ENCODE measurements at places on chromosomes 6 and 20.

GRCh38 chr6:89992818-89993217, 98.5 kb downstream of the GJA10 start:
- DNase-seq: no peak

- DNase-seq: no peak
Measured at GRCh38 chr6:96450082-96450769, 71.4 kb upstream of the UFL1 start.

DNA sequence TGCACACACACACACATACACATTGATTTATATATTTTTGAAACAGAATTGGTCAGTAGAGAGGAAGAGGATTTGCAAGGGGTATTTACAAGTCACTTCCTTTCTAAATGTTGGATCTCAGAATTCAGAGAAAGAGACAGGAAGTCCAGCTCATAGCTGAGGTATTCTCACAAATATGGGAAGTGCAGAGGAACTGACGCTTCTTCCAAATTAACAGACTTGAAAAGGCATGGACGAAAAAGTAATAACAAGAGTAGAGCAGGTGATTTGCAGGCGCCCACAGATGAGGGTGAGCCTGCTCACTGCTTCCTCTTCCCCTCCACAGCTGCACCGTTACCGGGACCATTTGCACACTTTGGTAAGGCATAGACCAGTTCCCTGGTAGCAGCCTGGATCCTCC, 246.4 kb downstream of the PHACTR1 start:
- DNase-seq: no peak

- no peak for DNase-seq
Measured at GRCh38 chr6:29171736-29172135, 1.0 kb downstream of the OR2J2 start.

DNA sequence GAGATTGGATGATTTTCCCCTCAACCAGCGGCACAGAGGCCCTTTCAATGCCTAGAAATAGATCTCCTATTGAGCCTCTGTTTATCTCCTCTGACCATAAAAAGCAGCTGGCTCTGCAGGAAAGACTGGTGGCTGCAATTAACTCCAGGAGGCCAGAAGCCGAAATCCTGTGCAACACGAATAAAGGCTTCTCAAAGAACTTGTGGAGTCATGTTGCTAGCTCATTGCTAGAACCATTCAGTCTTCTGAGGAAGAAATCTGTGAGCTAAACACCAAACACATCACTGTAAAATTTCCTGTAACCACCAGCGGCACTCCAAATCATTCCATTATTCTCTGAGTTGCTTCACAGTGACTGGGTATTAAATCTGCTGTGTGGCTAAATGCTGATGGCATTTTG, 49.1 kb upstream of the TPD52L1 start:
- DNase-seq: no peak

Measured in activated naive CD4-positive, alpha-beta T cell treated with anti-CD3 and anti-CD28 coated beads, Interleukin-2, amount 50 U/mL, for 16 hours (primary cell).